Activated naive CD4-positive, alpha-beta T cell treated with anti-CD3 and anti-CD28 coated beads for 36 hours (primary cell): ENCODE measurements at places on chromosomes 6 and 20.
A peak's percentile ranks its signal among the peaks of the same experiment; 100 is the strongest.

GRCh38 chr6:141488488-141488887 is 644.2 kb upstream of the GJE1 start:
- no peak overlapping the region for H3K27ac ChIP-seq
- peaks cover 20% of the 10 kb centered on the region for H3K4me1 ChIP-seq
- H3K27me3 ChIP-seq: no peaks in the 10 kb centered on the region

GRCh38 chr6:132190097-132190814 is 211.0 kb downstream of the MOXD1 start:
- no peak for DNase-seq
- H3K4me1 ChIP-seq: no peaks in the 10 kb centered on the region
- no peaks in the 10 kb centered on the region for H3K27me3 ChIP-seq
- H3K4me3 ChIP-seq: no peak overlapping the region
- H3K27ac ChIP-seq: no peak overlapping the region

DNA sequence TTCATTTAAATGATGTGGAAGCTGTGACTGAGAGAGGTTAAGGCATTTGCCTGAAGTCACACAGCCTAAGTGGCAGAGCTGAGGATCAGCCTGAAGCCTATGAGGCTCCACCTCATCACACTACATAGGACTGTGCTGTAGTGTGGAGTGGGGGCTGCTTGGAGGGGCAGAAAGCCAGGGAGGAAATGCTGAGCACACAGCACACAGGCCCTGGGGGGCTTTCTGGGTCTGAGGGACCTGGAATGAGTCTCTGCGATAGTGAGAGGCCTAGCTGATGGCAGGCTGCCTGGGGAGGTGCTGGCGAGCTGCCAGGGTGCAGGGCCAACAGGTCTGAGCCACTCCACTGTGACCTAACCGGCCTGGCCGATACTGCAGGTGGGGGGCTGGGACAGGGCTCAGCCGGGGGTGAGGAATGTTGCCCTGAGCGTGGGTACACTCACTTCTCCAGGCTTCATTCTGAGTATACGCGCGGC is 2.2 kb upstream of the ARHGAP40 start:
- H3K4me3 ChIP-seq: no peak overlapping the region
- peaks cover 10% of the 10 kb centered on the region for H3K4me1 ChIP-seq

- DNase-seq: no peak
- H3K36me3 ChIP-seq: no peaks in the 10 kb centered on the region
- peaks cover 2% of the 10 kb centered on the region for H3K27me3 ChIP-seq
- H3K4me3 ChIP-seq: no peak overlapping the region
These were observed 217.9 kb upstream of the FOXA2 start for GRCh38 chr20:22802296-22802695.

DNA sequence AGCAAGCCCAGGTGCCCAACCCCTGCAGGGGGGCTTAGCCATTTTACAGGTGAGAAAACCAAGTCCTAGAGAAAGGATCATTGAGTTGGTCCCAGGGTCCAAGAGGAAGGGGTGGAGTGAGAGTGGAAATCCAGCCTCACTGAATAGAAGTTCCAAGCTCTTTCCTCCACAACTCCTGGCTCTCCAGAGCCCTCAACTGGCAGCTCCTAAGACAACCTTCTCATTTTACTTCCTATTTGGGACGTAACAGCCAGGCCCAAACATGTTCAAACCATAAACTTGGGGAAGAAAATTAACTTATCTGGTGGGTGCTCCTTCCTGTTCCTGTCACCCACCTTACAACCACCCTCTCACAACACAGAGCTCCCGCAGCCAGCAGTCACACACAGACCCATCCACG is 57.9 kb downstream of the PRND start:
- no peak for DNase-seq
- peaks cover 6% of the 10 kb centered on the region for H3K36me3 ChIP-seq
- H3K27me3 ChIP-seq: no peaks in the 10 kb centered on the region
- H3K4me3 ChIP-seq: no peak overlapping the region

DNA sequence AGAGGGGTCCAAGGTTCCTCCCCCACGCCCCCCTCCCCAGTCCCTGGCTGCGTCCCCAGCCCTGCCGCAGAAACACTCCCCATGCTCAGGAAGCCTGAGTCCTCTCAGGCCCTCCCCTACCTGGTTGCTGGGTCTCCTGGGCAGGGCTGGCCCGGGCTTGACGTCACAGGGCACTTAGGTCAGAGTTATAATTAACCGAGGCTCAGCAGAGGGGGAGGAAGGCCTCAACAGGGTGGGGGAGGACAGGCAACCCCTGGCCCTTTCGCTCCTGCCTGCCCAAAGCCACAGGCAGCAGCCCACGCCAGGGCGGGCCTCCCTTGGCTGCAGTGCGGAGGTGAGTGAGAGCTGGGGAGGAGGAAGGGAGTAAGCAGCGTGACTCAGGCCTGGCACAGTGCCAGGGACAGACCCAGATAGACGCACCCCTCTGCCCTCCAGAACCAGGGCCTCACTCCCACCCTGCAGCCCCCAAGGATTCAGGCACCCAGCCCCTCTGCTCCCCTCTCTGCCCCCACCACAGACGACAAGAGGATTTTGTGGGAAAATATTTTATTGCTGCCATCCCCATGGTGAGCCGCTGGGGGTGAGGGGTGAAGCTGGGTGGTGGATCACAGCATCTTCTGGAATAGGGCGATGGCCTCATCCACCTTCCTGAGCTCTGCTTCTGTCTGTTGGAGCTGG is at the start of gene VWA7:
Gene VWA7, minus strand, starts transcription at position 340 of the 678 bp plus-strand sequence. CDS start 549 bp downstream, outside the sequence.
- peak within 1 kb of the TSS; percentile 63 for H3K27ac ChIP-seq
- H3K4me1 ChIP-seq: peaks cover 35% of the 10 kb centered on the region
- DNase-seq: peak; percentile 80

DNA sequence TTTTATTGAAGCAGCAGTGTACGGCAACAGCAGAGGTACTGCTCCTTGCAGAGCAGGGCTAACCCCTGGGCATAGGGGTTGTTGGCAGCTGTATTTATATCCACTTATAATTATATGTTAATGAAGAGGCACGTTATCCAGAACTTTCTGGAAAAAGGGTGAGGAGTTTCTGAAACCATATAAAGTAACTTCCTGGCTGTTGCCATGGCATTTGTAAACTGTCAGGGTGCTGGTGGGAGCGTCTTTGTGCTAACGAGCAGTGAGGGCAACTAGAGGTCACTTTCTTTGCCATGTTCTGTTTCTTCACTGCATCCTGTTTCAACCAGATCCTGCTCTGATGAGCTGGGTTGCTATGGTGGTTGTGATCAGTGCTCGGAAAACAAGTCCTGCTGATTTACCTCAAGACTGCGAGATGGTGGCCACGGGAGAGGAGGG is 11.1 kb upstream of the ARFGEF2 start:
- no peaks in the 10 kb centered on the region for H3K4me1 ChIP-seq
- H3K27me3 ChIP-seq: no peaks in the 10 kb centered on the region
- peaks cover 3% of the 10 kb centered on the region for H3K36me3 ChIP-seq
- no peak for DNase-seq
- H3K27ac ChIP-seq: no peak overlapping the region

GRCh38 chr6:146785001-146785585 is 186.3 kb downstream of the ADGB start:
- H3K4me1 ChIP-seq: no peaks in the 10 kb centered on the region
- H3K27me3 ChIP-seq: no peaks in the 10 kb centered on the region
- H3K4me3 ChIP-seq: no peak overlapping the region
- DNase-seq: peak; percentile 52

GRCh38 chr20:17248224-17248623 is 21.4 kb downstream of the PCSK2 start:
- H3K27ac ChIP-seq: no peak overlapping the region
- H3K27me3 ChIP-seq: no peaks in the 10 kb centered on the region
- no peaks in the 10 kb centered on the region for H3K36me3 ChIP-seq
- no peak overlapping the region for H3K4me3 ChIP-seq

- H3K4me3 ChIP-seq: no peak overlapping the region
- H3K27me3 ChIP-seq: peaks cover 10% of the 10 kb centered on the region
These were observed 53.7 kb downstream of the BMP7 start for GRCh38 chr20:57212534-57213276.

DNA sequence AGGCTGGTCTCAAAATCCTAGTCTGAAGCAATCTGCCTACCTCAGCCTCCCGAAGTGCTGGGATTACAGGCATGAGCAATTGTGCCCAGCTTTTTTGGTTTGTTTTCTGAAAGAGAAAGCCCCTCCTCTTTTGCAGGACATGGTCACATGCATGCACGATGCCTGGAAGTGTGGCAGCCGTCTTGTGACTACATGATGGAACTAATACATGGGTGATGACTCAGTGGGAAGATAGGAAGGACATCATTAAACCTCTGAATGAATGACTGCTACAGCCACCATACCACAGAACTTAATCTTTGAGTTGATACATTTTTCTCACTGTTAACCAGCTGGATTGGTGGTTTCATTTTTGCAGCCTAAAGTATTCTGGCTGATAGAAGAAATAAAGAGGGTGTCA is 13.4 kb upstream of the CTNNBL1 start:
- H3K27me3 ChIP-seq: peaks cover 20% of the 10 kb centered on the region
- H3K27ac ChIP-seq: peak overlapping the region; percentile 15
- DNase-seq: no peak

GRCh38 chr6:54284161-54284860 is 23.9 kb upstream of the TINAG start:
- no peak overlapping the region for H3K4me3 ChIP-seq
- no peak overlapping the region for H3K27ac ChIP-seq

DNA sequence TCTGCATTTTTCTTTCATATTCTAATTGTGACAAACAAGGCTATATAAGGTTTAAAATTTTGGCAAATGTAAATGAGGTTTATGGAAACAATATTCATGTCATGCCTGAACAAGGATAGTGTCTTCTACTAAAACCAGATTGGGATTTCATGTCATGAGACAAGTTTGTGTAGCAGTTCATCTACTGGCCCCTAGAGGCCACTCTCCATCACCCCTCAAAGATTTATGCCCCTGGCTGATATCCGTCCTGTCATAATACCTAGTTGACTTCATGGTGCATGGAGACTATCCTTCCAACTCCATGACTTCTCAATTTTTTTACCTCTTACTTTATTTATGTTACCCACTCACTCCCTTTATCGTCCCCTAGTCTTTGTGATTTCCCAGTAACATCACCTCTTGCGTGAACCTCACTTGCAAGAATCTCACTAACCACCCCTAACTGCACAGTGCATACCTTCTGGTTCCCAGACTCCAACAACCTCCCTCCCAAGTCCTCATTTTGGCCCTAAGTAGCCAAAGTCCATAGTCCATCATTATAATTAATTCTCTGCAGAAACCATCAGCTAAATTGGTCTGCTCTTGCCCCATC is 179.8 kb downstream of the TASP1 start:
- H3K4me3 ChIP-seq: no peak overlapping the region
- H3K36me3 ChIP-seq: peaks cover 4% of the 10 kb centered on the region
- no peaks in the 10 kb centered on the region for H3K27me3 ChIP-seq
- DNase-seq: peak; percentile 21
- H3K4me1 ChIP-seq: no peaks in the 10 kb centered on the region

DNA sequence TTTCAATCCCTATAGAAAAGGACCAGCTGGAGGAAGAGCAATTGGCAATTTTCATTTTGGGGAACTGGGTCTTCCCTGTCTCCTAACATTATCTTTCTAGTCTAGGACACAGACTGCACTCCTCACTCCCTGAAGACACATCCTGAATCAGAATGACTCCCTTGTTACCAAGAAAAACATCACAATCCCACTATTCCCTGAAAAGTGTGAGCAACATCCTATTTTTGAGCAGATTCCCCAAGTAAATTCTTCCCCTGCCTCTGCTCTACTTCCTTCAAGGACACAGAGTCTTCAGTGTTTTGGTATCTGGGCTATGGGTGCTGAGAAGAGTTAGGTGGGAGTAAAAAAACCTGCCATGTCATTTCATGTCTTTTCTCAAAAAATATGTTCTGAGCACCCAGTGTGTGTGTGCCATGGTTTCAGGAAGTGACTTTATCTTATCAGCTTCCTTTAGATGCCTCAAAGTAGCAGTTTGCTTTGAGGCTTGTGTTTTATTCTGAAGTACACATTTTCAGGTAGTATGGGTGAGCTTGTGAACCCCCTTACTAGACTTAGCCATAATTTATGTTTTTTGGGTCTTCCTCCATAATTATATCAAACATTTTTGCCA is 12.4 kb downstream of the LAMA4 start:
- peaks cover under 1% of the 10 kb centered on the region for H3K27me3 ChIP-seq
- no peak overlapping the region for H3K4me3 ChIP-seq
- no peak for DNase-seq
- no peaks in the 10 kb centered on the region for H3K36me3 ChIP-seq
- no peak overlapping the region for H3K27ac ChIP-seq

DNA sequence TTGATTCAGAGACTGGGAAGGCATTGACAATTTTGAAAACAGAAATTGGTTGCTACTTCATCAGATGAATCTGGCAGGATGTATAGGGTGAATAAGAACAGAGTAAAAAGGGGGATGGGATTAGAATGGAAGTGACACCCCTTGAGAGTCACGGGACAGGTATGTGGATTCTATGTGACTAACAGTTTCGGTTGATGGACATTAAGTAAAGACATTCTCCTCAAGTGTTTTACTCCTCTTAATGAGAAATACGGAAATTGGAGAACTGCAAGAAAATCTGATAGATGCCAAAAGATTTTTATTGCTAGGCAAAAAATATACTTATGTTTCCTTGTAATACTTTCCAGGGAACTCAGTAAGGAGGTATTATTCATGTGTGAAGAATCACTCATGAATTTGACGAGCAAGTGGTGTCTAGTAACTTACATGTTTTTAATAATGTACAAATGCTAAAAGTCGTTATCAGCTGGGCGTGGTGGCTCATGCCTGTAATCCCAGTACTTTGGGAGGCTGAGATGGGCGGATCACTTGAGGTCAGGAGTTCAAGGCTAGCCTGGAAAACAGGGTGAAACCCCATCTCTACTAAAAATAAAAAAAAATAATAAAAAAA is 135.8 kb downstream of the KIF16B start:
- H3K36me3 ChIP-seq: peaks cover 29% of the 10 kb centered on the region
- no peak overlapping the region for H3K4me3 ChIP-seq
- no peak overlapping the region for H3K27ac ChIP-seq
- peaks cover 6% of the 10 kb centered on the region for H3K4me1 ChIP-seq
- no peaks in the 10 kb centered on the region for H3K27me3 ChIP-seq

GRCh38 chr20:46541229-46541935 is 9.1 kb downstream of the OCSTAMP start:
- no peaks in the 10 kb centered on the region for H3K36me3 ChIP-seq
- no peak overlapping the region for H3K27ac ChIP-seq
- H3K4me1 ChIP-seq: peaks cover 7% of the 10 kb centered on the region
- no peak for DNase-seq
- peaks cover 16% of the 10 kb centered on the region for H3K27me3 ChIP-seq
- H3K4me3 ChIP-seq: no peak overlapping the region

DNA sequence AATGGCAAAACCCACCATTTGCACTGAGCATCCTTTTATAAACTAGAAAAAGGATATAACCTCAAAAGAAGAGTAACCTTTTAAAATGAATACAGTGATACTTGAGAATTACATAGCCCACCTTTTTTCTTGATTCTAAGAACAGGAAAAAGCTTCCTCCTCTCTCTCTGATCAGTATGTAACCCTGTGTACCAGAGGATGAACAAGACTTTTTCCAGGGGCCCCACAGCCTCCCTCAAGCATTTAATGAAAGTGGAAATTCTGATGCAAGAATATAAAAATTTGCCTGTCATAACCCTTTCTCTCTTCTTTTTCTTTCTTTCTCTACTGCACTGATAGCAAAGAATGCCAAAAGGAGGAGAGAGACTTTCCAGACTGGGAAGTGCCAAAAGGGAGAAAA is 64.2 kb upstream of the BTN3A2 start:
- peak overlapping the region; percentile 78 for H3K27ac ChIP-seq
- peaks cover 1% of the 10 kb centered on the region for H3K36me3 ChIP-seq
- DNase-seq: peak; percentile 49
- H3K4me3 ChIP-seq: no peak overlapping the region
- no peaks in the 10 kb centered on the region for H3K27me3 ChIP-seq

- no peaks in the 10 kb centered on the region for H3K36me3 ChIP-seq
- H3K27ac ChIP-seq: no peak overlapping the region
- no peak overlapping the region for H3K4me3 ChIP-seq
- peaks cover 71% of the 10 kb centered on the region for H3K27me3 ChIP-seq
- peaks cover 21% of the 10 kb centered on the region for H3K4me1 ChIP-seq
These were observed 5.4 kb downstream of the FOXF2 start for GRCh38 chr6:1394514-1395463.
